Smooth muscle cell of bladder (primary cell): ENCODE measurements at places on chromosomes 4 and X. TPM values are rescaled to one million over a fixed set of nuclear protein-coding genes. Genes with fewer than 3 reads are reported as not detected.

The CHIC1 gene
- 7.2 and 7.5 TPM in 2 replicates for total RNA-seq

The MAOA gene
- 4.8 and 9.0 TPM in 2 replicates for total RNA-seq

The MAMLD1 gene
- total RNA-seq = 0.28 and 0.85 TPM in 2 replicates

The PABPC4L gene
- total RNA-seq = 0.14 and 1.5 TPM in 2 replicates

The KDR gene
- total RNA-seq = 0.28 and 1.6 TPM in 2 replicates

The GPR50 gene
- not detected in 2 replicates for total RNA-seq

The CXXC4 gene
- total RNA-seq = under 0.01 and 0.09 TPM in 2 replicates

The OTUD6A gene
- not detected in 2 replicates for total RNA-seq

The ZNF157 gene
- 0.14 TPM in 1 of 2 replicates, not detected in the other for total RNA-seq

The EDA gene
- total RNA-seq = 0.14 and 0.18 TPM in 2 replicates

The RHOXF2 gene
- total RNA-seq = not detected in 2 replicates

The G6PD gene
- total RNA-seq = 90.3 and 91.0 TPM in 2 replicates

The NUDT6 gene
- total RNA-seq = 6.2 and 6.8 TPM in 2 replicates

The SOX3 gene
- total RNA-seq = not detected in 2 replicates

The GSX2 gene
- not detected in 2 replicates for total RNA-seq

The MAGEA12 gene
- total RNA-seq = under 0.01 and 0.14 TPM in 2 replicates

The ANOS1 gene
- under 0.01 and 0.46 TPM in 2 replicates for total RNA-seq
